Testis (tissue), 5 donors: ENCODE measurements at places on chromosomes 7 and 10. TPM values are rescaled to one million over a fixed set of nuclear protein-coding genes. Genes with fewer than 3 reads are reported as not detected.

- H3K27ac ChIP-seq, result no peak overlapping the region
- no peaks in the 10 kb centered on the region for H3K27me3 ChIP-seq
- H3K4me1 ChIP-seq, result no peaks in the 10 kb centered on the region
These were observed 24.0 kb upstream of the XPNPEP1 start for GRCh38 chr10:109947111-109947920.

- no peaks in the 10 kb centered on the region for H3K27me3 ChIP-seq
- H3K36me3 ChIP-seq, result no peaks in the 10 kb centered on the region
- no peak overlapping the region for H3K27ac ChIP-seq
- DNase-seq, result no peak
- H3K4me1 ChIP-seq, result no peaks in the 10 kb centered on the region
- H3K4me3 ChIP-seq, result no peak overlapping the region
These were observed 128.1 kb upstream of the ANK3 start for GRCh38 chr10:60517805-60518204.

- H3K27me3 ChIP-seq, result no peaks in the 10 kb centered on the region
- no peaks in the 10 kb centered on the region for H3K4me1 ChIP-seq
- no peak overlapping the region for H3K27ac ChIP-seq
These were observed 109.6 kb downstream of the ELAPOR2 start for GRCh38 chr7:86949779-86950260.

NYAP1 gene
- 27.3 TPM for total RNA-seq

PON1 gene
- total RNA-seq, result 1.2 TPM
